ENCODE measurements at places on chromosomes 1 and 21. TPM values are rescaled to one million over a fixed set of nuclear protein-coding genes. Genes with fewer than 3 reads are reported as not detected.

The PGLYRP3 gene
- 0.87 TPM for total RNA-seq

The IGSF3 gene
- total RNA-seq: 48.4 TPM

DNA sequence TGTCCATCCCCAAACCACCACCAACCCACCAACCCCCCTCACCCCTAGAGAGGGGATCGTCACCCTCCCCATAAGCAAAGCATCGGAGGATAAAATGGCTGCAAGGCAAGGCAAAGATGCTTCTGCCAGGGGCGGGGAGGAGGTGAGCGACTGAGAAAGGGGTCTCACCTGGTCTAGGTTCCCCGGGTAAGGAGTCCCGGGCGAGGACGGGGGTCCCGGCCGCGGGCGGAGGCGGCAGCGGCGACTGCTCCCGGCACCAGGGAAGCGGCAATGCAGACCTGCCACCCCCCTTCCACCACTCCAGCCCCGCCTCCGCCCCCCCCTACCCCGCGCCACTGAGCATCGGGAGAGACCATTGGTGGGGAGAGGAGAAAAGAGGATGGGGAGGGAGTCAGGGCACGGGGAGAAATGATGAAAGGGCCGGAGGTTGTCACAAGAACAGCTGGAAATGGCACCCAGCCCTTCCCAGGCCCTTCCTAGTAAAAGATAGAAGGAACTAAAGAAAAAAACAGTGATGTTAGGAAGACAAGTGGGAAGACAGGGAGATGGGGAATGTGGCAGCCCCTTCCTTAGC is at the start of gene SV2A:
Gene SV2A (minus strand): TSS at position 274 of the 574 bp plus-strand sequence. CDS start 4,004 bp downstream, outside the sequence.
- peak within 1 kb of the TSS; percentile 93 for H3K4me3 ChIP-seq
- H3K4me1 ChIP-seq: peaks cover 13% of the 10 kb centered on the region
- no peak for DNase-seq
- H3K27ac ChIP-seq: no peak within 1 kb of the TSS
- peaks cover 4% of the 10 kb centered on the region for H3K27me3 ChIP-seq

DNA sequence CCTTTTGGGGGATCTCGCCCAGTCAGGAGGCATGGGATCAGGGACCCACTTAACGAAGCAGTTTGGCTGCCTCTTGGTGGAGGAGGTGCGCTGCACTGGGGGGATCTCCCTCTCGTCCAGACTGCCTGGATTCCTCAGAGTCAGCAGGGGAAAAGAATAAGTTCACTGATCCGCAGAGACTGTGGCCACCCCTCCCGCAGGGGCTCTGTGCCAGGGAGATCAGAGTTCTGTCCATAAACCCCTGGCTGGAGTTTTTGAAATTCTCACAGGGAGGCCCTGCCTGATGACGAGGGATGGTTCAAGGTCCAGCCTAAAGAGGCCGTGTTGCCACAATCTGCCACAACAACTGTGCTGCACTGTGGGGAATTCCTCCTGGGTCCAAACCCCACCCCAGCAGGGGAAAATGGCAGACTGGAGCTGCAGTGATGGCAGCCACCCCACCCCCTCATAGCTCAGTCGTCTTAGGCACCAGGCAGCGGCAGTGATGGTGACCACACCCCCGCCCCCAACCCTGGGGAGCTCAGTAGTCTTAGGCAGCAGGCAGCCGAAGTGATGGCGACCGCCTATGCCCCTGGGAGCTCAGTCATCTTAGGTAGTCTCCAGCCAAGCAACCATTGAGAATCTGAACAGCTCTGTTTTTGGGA is 273.8 kb upstream of the USP25 start:
- H3K36me3 ChIP-seq: no peaks in the 10 kb centered on the region
- no peak overlapping the region for H3K4me3 ChIP-seq
- no peak overlapping the region for H3K27ac ChIP-seq
- H3K4me1 ChIP-seq: no peaks in the 10 kb centered on the region
- H3K27me3 ChIP-seq: no peaks in the 10 kb centered on the region
- DNase-seq: no peak

DNA sequence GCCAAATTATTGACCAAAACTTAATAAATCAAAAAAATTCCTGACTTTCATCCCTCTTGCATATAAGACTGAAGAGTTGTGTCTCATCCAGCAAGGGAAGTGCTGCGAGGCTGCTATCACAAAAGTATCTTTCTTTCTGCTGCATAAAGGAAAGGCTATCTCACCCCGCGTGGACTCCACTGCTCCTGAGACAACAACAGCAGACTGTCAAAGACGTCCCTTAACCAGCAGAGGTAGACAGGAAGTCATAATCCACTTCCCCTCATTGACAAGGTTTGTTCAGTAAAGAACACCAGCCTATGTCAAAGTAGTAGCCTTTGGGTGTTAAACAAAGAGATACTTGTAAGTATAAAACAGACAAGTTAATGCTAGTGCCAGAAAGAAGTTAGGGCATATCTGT is 29.4 kb downstream of the VPS26C start:
- no peak overlapping the region for H3K4me3 ChIP-seq
- H3K27me3 ChIP-seq: no peaks in the 10 kb centered on the region
- H3K36me3 ChIP-seq: peaks cover 5% of the 10 kb centered on the region
- H3K4me1 ChIP-seq: peaks cover 4% of the 10 kb centered on the region
- DNase-seq: no peak

DNA sequence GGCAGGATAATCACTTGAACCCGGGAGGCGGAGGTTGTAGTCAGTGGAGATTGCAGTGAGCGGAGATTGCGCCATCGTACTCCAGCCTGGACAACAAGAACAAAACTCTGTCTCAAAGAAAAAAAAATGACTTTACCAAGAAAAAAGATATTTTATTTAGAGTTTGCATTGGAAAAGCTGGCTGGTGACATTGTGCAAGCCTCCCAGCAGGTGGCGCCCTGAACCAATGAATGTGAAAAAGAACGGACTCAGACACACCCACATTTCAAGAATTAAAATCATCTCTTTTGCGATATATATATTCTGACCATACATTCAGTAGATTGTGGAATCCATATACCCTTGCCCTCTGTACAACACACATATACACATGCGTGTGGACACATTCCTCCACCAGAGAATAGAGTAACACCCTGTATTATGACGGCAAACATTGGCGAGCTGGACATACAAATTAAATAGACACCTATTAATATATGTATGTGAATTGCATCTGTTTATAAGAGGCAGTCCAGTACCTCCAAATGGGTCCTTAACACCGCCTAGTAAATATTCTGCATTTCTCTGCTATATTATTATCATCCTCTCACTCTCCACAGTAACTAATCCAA is 39.0 kb upstream of the CADM3 start:
- H3K4me3 ChIP-seq: no peak overlapping the region
- peak; percentile 70 for DNase-seq
- H3K27ac ChIP-seq: no peak overlapping the region
- no peaks in the 10 kb centered on the region for H3K4me1 ChIP-seq

GRCh38 chr1:31502926-31503511 is 73.3 kb upstream of the TINAGL1 start:
- peaks cover 6% of the 10 kb centered on the region for H3K27me3 ChIP-seq
- no peak overlapping the region for H3K27ac ChIP-seq
- no peak for DNase-seq
- H3K4me1 ChIP-seq: no peaks in the 10 kb centered on the region
- no peak overlapping the region for H3K4me3 ChIP-seq

GRCh38 chr1:101389547-101389929 is 152.7 kb downstream of the S1PR1 start:
- no peaks in the 10 kb centered on the region for H3K27me3 ChIP-seq
- no peak overlapping the region for H3K4me3 ChIP-seq
- H3K4me1 ChIP-seq: no peaks in the 10 kb centered on the region
- H3K27ac ChIP-seq: no peak overlapping the region
- H3K36me3 ChIP-seq: no peaks in the 10 kb centered on the region

- no peaks in the 10 kb centered on the region for H3K27me3 ChIP-seq
- H3K27ac ChIP-seq: no peak overlapping the region
- H3K36me3 ChIP-seq: peaks cover 11% of the 10 kb centered on the region
These were observed 33.8 kb downstream of the THAP3 start for GRCh38 chr1:6658359-6659060.

DNA sequence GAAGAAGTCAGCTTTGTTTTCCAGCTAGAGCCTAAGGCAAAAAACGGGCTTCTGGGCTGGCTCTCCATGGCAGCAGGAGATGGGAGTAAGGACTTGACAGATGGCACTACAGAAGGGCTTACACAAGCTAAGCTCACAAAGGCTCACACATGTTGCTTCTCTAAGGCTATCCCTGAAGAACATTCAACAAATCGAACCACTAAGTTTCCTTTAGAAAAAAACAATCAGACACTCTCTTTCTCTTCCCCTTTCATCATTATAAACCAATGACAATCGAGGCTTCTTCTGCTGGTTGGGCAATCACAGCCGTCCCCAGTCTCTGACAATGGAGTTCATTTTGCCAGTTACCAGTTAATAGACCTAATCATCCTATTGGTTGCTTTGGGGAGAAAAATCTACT is 40.5 kb downstream of the TRIT1 start:
- DNase-seq: no peak
- H3K4me3 ChIP-seq: no peak overlapping the region
- H3K4me1 ChIP-seq: peaks cover 22% of the 10 kb centered on the region
- H3K27me3 ChIP-seq: no peaks in the 10 kb centered on the region

Data from type B pancreatic cell (in vitro differentiated cells).